Parietal lobe (tissue), 2 donors: ENCODE measurements at places on chromosomes 3 and 15. TPM values are rescaled to one million over a fixed set of nuclear protein-coding genes. Genes with fewer than 3 reads are reported as not detected.

The TMEM266 gene
- 3.8 TPM for total RNA-seq

The FAM174B gene
- 14.1 TPM for total RNA-seq

The ECE2 gene
- total RNA-seq, result 6.9 TPM

The TGM5 gene
- total RNA-seq, result not detected

The IL20RB gene
- 1.3 TPM for total RNA-seq

The PARP15 gene
- under 0.01 TPM for total RNA-seq

The SOX14 gene
- total RNA-seq, result not detected

The NR2E3 gene
- total RNA-seq, result not detected

The FBLN2 gene
- total RNA-seq, result 4.1 TPM

The SOX2 gene
- total RNA-seq, result 93.6 TPM

The IL5RA gene
- total RNA-seq, result 1.3 TPM

The MYZAP gene
- 0.63 TPM for total RNA-seq

The GP5 gene
- total RNA-seq, result not detected

The MYO1E gene
- total RNA-seq, result 17.2 TPM

The ADIPOQ gene
- total RNA-seq, result not detected

The ADAMTS7 gene
- 26.3 TPM for total RNA-seq

The FSTL1 gene
- 63.5 TPM for total RNA-seq

The HCN4 gene
- 6.6 TPM for total RNA-seq

The ALG3 gene
- total RNA-seq, result 15.7 TPM

The IL16 gene
- 1.3 TPM for total RNA-seq

The GOLGA8H gene
- total RNA-seq, result 1.3 TPM

The RAB6B gene
- total RNA-seq, result 64.2 TPM

The ISLR2 gene
- 186 TPM for total RNA-seq

The SNTN gene
- not detected for total RNA-seq

The LDHAL6B gene
- total RNA-seq, result not detected

The ISY1 gene
- total RNA-seq, result 8.5 TPM

The TMEM207 gene
- not detected for total RNA-seq

The DPPA2 gene
- not detected for total RNA-seq

The C3orf49 gene
- not detected for total RNA-seq

The PRKCI gene
- 116 TPM for total RNA-seq

The PGBD4 gene
- total RNA-seq, result 4.7 TPM

The TRPM1 gene
- total RNA-seq, result not detected

The CCR9 gene
- total RNA-seq, result not detected

The SEMA6D gene
- 85.1 TPM for total RNA-seq

The PYGO1 gene
- total RNA-seq, result 57.0 TPM
